ENCODE measurements at places on chromosomes 7 and 10. TPM values are rescaled to one million over a fixed set of nuclear protein-coding genes. Genes with fewer than 3 reads are reported as not detected.

Gene SORCS1
- 2.4 TPM for total RNA-seq

Gene CDC14C
- total RNA-seq, result 0.04 TPM

Gene NKX1-2
- total RNA-seq, result not detected

Gene REPIN1
- total RNA-seq, result 39.5 TPM

Gene EMX2
- total RNA-seq, result 5.7 TPM

Gene ASB15
- total RNA-seq, result 4.6 TPM

Gene FGFR2
- 2.1 TPM for total RNA-seq

Gene EGR2
- total RNA-seq, result 1.5 TPM

Gene RBP4
- total RNA-seq, result 2.0 TPM

Gene NUTM2A
- 0.44 TPM for total RNA-seq

Gene ZNF425
- total RNA-seq, result 3.4 TPM

Gene OR6B1
- not detected for total RNA-seq

Gene NACAD
- total RNA-seq, result 2.3 TPM

Gene DKK1
- 0.84 TPM for total RNA-seq

Gene ABCB1
- 0.53 TPM for total RNA-seq

Gene TMEM254
- total RNA-seq, result 10.1 TPM

Gene PDZD7
- 1.2 TPM for total RNA-seq

Gene ZNF467
- total RNA-seq, result 3.0 TPM

Gene FGF8
- total RNA-seq, result 0.53 TPM

Gene C7orf57
- total RNA-seq, result 0.09 TPM

Gene PALS2
- total RNA-seq, result 52.2 TPM

Gene CALHM2
- 10.5 TPM for total RNA-seq

Gene CHRM2
- total RNA-seq, result 0.18 TPM

Gene LOXL4
- total RNA-seq, result 9.7 TPM

Gene SPDYE6
- total RNA-seq, result not detected

Gene CRPPA
- total RNA-seq, result 6.6 TPM

Gene C10orf62
- total RNA-seq, result not detected

Gene CREB3L2
- 15.4 TPM for total RNA-seq

Gene SPDYE5
- total RNA-seq, result 0.04 TPM

Gene APBB1IP
- total RNA-seq, result 1.6 TPM

Gene SAMD9
- 6.1 TPM for total RNA-seq

Gene PDK4
- 13.6 TPM for total RNA-seq

Gene ANXA8L1
- total RNA-seq, result not detected

Gene MACC1
- total RNA-seq, result 0.09 TPM
